Endothelial cell of umbilical vein (primary cell): ENCODE measurements at places on chromosomes 2 and 18. TPM values are rescaled to one million over a fixed set of nuclear protein-coding genes. Genes with fewer than 3 reads are reported as not detected.

- DNase-seq: no peak
These were observed 266.4 kb upstream of the FN1 start for GRCh38 chr2:215702116-215702902.

DNA sequence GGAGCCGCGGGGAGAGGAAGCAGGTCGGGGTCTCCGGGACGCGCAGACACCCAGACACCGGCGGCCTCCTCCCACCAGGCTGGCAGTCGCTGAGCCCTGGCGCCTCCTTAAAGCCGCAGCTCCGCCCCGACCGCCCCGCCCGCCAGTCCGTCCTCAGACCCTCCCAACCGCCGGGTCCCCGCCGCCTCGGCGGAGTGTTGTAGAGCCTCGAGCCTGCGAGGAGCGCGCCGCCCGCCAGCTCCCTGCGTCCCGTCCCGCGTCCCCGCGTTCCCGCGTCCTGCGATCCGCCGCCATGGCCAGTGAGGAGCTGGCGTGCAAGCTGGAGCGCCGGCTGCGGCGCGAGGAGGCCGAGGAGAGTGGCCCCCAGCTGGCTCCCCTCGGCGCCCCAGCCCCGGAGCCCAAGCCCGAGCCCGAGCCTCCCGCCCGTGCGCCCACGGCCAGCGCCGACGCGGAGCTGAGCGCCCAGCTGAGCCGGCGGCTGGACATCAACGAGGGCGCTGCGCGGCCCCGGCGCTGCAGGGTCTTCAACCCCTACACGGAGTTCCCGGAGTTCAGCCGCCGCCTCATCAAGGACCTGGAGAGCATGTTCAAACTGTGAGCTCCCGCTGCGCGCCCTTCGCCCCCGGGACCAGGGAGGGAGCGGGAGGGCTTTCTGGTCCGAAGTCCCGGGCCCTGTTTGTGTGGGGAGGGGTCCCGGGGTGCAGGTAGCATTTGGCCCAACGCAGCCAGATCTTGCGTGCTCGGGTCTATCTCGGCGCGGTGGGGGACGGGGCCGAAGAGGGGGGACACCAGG is at the start of gene EFHD1:
Gene EFHD1, plus strand, starts transcription at position 192 of the 793 bp plus-strand sequence. Its CDS starts 101 bp downstream, at position 293.
- peak; percentile 65 for DNase-seq

DNA sequence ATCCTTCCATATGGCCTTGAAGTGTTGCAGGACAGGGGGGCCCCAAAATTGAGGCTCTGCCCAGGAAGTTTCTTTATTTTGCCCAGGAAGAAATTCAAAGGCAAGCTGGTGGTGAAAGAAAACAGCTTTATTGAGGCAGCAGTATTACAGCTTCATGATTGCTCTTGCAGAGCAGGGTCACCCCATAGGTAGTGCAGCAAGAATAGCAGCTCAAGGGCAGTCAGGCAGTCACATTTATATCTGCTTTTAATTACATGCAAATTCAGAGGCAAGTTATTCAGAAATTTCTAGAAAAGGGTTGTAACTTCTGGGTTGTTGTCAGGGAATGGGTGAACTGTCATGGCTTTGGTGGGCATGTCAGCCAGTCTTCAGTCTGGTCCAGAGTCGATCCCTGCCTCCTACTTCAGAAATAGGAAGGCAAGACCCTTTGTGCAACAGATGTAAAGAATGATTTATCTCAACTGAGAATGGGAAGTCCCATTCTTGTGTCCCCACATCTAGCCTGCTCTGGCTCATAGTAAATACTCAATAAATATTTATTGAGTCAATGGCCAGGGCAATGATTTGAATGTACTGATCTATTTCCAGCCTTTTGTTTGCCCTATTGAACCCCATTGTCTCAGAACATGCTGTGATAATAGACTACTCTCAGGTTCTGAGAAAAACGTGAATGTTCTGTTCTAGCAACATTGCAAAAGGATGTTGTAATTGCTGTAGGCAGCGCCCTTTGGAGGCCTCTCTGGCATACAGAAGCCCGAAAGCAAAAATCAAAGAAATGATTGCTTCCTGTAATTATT is 129.8 kb downstream of the MYO3B start:
- DNase-seq: peak; percentile 6

GRCh38 chr2:143758629-143759330 is 629.6 kb downstream of the ARHGAP15 start:
- no peak for DNase-seq

GRCh38 chr2:158775273-158776027 is 19.7 kb upstream of the DAPL1 start:
- DNase-seq: no peak

DNA sequence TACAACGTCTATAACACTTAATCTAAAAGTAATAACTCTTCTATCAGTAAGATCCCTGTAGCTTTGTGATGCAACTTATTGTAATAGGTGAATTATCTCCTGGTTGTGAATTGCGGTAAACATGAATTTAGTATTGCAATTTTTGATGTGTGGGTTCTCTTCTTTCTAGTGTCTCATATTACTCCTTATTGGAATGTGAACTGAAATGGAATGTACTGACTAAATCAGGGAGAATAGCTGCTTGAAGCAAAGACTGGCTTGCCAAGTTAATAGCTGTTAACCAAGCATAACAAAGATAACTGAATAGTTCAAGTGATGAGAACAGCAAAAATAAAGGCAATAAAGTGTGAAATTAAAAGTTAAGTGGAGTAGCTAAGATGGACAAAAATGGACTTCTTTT is 60.5 kb upstream of the TFPI start:
- DNase-seq: no peak

DNA sequence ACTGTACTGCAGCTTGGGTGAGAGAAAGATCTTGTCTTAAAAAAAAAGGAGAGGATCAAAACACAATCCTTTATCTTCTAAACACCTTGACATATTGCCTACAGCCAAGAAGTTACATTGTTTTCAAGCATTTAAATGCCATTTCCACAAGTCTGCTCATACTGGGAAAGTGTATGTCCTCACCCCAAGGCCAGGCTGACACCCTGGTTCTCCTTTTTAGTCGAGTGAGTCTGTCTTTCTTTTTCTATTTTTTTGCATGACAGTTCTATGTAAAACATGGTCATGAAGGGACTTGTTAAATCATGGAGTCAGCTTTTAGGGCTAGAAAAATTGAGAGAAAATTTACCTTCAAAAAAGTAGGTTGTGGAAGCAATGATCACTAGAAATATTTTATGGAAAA is 233.3 kb downstream of the FAM210A start:
- no peak for DNase-seq

DNA sequence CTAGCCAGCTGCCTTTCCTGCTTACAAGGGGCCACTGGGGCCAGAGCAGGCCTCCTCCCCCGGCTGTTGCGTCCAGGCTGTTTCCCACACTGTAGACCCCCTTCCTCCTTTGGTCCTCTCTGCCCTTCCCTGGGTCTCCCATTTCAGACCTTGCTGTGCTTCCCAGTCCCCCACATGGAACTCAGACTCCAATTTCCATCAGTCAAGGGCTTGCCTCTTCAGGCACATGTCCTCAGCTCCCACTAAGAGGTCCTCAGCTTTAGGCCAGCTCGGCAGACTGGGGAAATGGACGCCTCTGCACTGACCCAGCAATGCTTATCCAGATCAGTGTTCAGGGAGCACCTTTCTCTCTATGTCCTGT is 98.0 kb upstream of the BZW1 start:
- DNase-seq: no peak

DNA sequence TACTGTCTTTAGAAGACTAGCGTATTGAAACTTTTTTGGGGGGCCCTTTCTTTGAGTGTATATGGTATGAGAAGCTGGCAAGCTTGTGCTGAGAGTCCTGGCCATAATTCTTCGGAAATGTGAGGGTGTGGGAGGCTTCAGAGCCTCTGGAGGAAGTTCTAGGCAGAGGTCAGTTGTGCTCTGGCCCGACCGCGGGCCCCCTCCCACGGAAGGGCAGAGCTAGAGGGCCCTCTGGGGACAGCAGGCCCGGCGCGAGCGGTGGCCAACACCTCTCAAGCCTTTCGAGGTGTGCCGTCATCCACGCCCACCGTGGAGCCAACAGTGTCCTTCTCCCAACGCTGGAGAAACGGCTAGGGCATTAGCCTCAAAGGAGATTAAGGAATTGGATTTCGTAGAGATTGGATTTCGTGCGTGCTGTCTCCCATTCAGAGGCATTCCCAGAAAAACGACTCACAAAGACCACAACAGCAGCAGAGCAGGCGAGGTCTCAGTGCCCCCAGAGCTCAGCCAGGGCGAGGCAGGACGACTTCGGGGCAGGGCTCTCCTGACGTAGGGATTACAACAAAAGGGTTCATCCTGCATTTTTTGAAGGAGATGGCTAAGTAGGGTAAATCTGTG is 2.2 kb upstream of the MTCL1 start:
- DNase-seq: no peak

DNA sequence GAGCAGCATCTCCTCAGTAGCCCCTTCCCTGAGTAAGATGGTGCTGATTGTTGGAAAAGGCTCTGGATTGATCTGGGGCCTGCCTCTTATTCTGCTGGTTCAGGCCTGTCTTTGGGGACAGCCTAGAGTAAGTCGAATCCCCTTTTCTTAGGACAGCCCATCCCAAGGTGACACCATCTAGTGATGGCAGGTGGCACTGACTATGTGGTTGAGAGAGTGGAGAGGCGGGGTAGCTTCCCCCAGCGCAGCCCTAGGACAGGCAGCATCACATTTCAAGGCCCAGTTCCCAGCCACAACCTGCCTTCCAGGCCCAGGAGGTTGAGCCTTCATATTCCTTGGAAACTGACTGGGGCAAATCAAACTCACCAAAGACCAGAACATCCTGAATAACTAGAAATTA is 69.1 kb upstream of the B3GNT7 start:
- DNase-seq: no peak

DNA sequence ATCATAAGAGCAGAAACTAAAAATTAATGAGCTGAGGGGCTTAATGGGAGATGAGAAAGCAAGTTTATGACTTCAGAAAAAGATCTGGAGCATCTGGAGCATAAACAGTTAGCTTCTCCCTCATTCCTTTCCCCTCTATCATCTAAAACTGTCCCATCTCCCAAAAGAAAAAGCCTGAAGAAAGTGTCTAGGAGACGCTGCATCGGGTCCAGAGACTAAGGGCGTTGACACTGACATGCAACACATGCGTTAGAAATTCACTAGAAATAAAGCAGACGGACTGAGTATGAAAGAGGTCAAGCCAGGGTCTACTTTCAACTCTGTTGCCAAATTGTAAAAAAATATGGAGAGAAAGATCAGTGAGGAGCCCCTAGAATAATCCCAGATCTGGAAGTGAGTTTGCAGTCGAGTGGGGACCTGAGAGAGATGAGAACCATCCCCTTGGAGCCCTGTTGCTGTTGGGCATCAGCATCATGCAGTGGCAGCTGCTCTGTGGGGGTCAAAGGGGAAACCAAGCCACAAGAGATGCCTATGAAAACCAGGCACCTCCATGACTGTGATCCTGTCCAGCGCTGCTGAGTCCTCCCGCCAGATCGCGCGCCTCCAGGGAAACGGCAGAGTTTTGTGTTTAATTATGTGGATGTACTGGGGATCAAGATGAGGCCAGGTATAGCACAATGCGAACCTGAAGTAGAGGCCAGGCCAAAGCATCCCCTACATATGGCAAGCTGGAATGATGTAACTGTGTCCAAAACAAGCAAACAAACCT is 13.9 kb downstream of the ANTXR1 start:
- no peak for DNase-seq

- DNase-seq: peak; percentile 31
These were observed 50.1 kb upstream of the KCNH7 start for GRCh38 chr2:162888652-162889051.

GRCh38 chr2:179655627-179656026 is 205.8 kb downstream of the ZNF385B start:
- no peak for DNase-seq

- no peak for DNase-seq
These were observed 143.9 kb downstream of the NCK2 start for GRCh38 chr2:105888625-105889024.

The VWA3B gene
- polyA plus RNA-seq: not detected in 2 replicates

The HTRA2 gene
- polyA plus RNA-seq: 52.8 and 54.1 TPM in 2 replicates

The IL1RN gene
- polyA plus RNA-seq: not detected in 2 replicates

The CNRIP1 gene
- polyA plus RNA-seq: 88.6 and 98.9 TPM in 2 replicates

The OXER1 gene
- polyA plus RNA-seq: 0.18 and 0.19 TPM in 2 replicates

The HOXD9 gene
- 1.9 and 2.3 TPM in 2 replicates for polyA plus RNA-seq

The SPP2 gene
- polyA plus RNA-seq: not detected in 2 replicates

The LYPD6B gene
- polyA plus RNA-seq: not detected in 2 replicates

The SRD5A2 gene
- polyA plus RNA-seq: not detected in 2 replicates
